NCI-H526 (cell line): ENCODE measurements at places on chromosomes 13 and 19.

DNA sequence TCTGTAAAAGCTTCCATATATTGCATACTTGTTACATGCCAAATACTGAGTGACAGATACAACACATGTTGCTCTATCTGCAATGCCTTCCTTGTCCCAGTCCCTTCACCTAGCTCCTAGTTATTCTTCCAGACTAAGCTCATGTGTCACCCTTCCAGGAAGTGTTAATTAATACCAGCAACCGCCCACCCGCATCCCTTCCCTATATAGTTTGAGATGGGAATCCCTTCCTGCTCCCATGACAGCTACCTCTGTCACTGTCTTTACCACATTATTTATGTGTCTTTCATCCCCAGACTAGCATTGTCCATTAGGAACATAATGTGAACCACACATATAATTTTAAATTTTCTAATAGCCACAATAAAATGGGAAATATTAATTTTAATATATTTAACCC lies 49.5 kb upstream of the FRY start:
- no peak for DNase-seq

GRCh38 chr13:60431108-60431700 lies 34.2 kb downstream of the TDRD3 start:
- DNase-seq, result peak; percentile 63

- no peak for DNase-seq
Measured at GRCh38 chr13:31036731-31037695, 104.6 kb downstream of the TEX26 start.

- DNase-seq, result no peak
Measured at GRCh38 chr13:102718746-102719145, 23.9 kb upstream of the METTL21C start.

- DNase-seq, result no peak
Measured at GRCh38 chr13:27403727-27404385, 20.6 kb upstream of the GTF3A start.

DNA sequence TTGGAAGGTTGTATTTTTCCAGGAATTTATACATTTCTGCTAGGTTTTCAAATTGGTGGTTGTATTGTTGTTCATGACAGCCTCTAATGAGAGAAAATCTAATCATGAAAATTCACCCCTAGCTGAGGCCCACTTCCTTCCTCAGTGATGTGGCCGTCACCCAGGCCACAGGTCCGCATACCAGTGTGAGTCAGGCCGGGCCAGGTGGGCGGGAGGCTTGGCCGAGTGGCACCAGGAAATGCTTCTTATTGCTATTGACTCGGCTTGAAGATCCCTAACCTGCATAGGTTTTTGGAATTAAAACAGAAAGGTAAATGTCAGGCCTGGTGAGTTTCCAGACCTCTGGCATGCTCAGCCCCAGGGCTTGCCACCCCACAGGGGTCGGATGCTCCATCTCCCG lies 88.7 kb downstream of the SCGB2B2 start:
- no peak for DNase-seq

GRCh38 chr19:5595129-5595528 lies 27.4 kb upstream of the TINCR start:
- no peak for DNase-seq

GRCh38 chr13:23699271-23699670 lies 129.1 kb downstream of the TNFRSF19 start:
- DNase-seq, result no peak

DNA sequence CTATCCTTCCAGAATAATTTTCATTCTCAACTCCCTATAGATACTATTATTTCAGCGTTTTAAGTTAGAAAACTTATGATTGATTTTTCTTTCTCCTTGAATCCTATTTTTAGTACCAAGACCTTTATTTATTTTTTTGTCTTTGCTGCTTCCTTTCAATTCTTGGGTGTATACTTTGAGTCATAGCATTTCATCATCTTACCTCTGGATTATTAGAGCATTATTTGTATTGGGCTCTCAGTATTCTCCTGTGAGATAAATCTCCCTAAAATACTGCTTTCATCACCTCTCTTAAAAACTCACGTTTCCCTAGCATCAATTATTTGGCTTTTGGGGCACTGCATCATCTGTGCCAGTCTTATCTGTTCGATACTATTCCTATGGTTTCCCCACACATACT lies 222.8 kb downstream of the POSTN start:
- DNase-seq, result no peak

DNA sequence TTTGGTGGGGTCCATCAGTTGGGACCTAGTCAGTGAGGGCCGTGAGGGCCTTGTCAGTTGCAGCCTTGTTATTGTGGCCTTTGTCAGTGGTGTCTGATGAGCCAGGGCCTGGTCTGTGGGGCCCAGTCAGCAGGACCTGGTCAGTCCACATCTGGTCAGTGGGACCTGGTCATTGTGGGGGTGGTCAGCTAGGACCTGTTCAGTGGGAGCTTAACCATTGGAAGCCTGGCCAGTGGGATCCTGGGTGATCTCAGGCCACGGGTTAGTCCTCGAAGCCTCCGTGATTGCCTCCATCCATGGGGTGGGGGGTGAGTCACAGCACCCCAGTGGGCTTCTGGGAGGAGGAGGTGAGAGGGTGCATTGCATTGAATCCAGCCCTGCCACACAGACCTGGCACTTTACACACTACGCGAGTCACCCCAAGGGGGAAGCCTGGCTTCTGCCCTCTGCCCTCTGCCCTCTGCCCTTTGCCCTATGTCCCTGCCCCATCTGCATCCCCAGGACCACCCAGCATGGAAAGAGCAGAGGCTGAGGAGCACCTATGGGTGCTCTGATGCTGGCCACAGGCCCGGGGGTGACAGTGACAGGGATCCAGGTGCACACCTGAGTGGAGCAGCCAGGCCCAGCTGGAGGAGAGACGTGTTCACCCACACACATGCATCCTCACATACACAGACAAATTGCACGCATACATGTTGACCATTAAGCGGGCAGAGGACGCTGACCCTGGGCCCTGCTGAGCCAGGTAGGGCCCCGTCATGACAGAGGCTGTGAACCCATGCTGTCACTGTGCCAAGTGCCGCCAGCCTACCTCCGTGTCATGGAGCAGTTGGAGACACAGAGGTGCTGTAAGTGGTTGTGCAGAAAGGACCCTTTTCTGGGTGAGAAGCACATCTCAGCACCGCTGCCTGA lies 59.8 kb upstream of the TPM4 start:
- DNase-seq, result no peak

DNA sequence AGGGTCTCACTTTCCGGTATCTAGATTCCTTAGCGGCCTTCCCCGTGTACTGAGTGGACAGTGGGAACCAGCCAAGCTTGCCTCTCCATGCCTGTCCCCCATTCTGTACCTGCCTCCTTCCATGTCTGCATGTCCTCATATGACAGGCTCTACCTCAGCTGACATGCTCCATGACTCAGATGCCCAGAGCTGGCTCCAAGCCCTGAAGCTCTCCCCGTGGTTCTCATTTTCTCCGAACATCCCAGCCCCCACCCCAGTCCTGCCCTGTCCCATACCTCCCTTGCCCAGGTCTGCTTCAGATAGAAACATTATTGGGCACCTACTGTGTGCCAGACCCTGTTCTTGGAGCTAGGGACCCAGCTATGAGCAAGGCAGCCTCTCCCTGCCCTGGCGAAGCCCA lies 17.1 kb upstream of the SHFL start:
- no peak for DNase-seq

- DNase-seq, result no peak
Measured at GRCh38 chr19:43460362-43461016, 4.9 kb downstream of the LYPD3 start.

DNA sequence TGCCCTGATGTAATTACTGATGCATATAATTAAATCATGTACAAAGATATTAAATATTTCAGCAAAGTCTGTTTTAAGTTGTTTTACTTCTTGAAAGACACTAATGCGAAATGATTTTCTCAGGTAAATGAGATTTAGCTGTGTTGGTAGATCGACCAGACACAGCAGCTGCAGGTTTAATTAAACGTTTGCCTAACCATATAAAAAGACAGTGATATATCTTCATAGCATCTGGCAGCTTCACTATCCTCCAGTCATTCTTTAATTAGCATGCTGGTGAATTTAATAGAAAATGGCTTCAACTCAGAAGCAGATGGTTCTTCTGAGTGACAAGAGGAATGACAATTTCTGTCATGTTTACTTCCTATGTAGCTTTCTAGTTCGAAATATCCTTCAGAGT lies 69.3 kb downstream of the NHLRC3 start:
- DNase-seq, result no peak

- DNase-seq, result no peak
Measured at GRCh38 chr19:54480051-54480450, 7.0 kb upstream of the CDC42EP5 start.

DNA sequence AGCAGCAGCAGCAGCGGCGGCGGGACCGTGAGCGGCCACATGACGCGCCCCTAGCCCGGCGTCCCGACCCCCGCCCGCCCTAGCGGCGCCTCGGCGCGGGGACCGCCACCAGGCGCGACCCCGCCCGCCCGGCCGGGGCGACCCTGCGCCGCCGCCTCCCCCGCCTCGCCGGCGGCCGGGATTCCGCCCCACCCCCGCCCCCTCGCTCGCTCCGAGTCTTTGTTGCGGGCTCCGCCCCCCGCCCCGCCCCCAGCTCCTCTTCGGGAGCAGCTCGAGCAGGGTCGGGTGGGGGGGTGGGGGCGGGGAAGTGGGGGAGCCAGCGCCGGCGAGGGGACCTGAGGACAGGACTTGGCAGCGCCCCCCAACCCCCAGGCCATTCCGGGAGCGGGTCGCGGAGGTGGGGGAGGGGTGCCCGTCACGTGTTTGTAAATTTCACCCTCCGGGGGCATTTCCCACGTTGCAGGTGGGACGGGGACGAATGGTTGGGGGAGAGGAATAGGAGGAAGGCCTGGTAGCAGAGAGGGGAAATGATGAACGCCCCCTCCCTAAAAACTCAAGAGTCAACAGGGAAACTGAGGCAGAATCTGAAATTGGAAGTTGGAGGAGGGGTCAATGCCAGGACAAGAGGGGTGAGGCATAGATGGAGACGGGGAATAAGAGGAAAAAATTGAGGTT lies at the start of gene OLFM2:
Gene OLFM2, minus strand, starts transcription at position 190 of the 675 bp plus-strand sequence. Its CDS starts 149 bp downstream, at position 41.
- no peak for DNase-seq

DNA sequence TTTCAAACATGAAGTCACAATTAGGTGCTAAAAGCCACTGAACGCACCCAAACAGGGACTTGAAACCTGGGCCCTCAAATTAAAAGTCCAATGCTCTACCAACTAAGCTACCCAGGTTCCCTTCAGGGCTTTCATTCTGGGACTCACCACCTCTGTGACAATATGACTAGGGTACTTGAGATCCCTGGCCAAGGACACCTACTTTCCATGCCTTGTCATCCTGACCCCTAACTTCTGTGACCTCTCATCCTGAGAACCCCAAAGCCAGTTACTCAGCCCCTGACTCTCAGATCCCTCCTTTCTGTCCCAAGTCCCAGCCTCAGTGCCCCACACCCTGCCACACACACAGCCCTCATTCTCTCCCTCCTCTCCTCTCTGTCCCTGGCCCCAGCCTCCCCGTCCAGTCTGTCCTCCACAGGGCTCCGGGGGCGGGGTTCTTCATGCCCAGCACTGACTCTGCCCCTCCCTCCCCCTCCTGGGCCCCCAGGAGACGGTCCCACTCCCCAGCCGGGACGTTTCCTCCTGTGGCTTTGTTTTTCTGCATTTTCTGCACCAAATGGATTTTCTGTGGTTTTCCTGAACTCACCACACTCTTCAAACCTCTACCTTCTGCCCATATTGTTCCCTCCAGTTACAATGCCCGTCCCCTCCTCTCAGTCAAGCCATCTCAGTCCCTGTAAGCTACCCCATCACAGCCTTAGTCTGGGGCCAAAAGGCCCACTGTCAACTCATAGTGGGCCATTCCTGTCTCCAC lies 7.0 kb downstream of the RCN3 start:
- DNase-seq, result no peak

GRCh38 chr19:40155749-40156265 lies 35.4 kb upstream of the MAP3K10 start:
- peak; percentile 42 for DNase-seq

DNA sequence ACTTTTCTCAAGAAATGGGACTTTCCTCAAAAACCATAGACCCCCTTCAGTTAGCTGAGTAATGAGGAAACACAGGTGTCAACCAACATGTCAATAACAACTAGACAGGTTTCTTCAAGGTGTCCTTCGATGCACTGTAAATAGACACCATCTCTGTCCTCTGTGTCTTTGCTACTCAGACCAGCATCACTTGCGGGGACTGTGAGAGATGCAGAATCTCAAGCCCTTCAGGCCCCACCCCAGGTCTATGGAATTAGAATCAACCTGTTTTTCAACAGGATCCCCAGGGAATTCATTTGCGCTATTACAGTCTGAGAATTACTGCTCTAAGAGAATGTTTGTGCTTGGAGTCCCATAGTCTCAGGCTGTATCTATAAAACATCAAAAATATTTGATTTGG lies 469.9 kb downstream of the COG6 start:
- DNase-seq, result no peak

GRCh38 chr13:42569576-42570344 lies 4.2 kb upstream of the TNFSF11 start:
- no peak for DNase-seq

DNA sequence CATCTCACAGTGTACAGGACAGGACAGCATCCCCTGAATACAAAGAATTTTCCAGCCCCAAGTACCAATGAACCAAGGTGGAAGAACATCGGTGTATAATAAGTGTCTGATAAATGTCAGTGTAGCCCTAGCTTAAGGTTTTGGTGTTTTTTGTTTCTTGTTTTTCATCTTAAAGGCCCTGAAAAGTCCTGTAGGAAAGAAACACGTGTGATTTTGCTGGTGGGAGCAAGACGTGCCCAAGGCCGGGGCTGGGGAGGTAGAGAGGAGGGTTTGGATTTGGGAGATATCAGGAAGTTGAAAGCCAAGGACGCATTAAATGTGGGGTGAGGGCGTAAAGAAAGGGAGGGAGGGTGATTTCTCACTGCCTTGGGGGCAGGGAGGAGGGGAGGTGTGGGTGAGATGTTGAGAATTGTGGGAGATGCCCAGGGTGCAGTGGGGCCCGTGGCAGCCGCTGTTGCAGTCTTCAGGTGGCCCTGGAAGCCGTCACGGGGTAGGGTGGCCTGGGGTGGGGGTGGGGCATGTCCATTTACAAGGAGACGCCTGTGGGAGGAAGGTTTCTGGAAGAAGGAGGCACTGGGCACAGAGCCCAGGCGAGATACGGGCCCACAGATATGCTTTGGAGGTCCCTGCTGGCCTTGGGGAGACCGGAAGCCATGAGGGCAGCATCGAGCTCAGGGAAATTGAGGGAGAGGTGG lies 6.7 kb downstream of the CAMSAP3 start:
- DNase-seq, result no peak

DNA sequence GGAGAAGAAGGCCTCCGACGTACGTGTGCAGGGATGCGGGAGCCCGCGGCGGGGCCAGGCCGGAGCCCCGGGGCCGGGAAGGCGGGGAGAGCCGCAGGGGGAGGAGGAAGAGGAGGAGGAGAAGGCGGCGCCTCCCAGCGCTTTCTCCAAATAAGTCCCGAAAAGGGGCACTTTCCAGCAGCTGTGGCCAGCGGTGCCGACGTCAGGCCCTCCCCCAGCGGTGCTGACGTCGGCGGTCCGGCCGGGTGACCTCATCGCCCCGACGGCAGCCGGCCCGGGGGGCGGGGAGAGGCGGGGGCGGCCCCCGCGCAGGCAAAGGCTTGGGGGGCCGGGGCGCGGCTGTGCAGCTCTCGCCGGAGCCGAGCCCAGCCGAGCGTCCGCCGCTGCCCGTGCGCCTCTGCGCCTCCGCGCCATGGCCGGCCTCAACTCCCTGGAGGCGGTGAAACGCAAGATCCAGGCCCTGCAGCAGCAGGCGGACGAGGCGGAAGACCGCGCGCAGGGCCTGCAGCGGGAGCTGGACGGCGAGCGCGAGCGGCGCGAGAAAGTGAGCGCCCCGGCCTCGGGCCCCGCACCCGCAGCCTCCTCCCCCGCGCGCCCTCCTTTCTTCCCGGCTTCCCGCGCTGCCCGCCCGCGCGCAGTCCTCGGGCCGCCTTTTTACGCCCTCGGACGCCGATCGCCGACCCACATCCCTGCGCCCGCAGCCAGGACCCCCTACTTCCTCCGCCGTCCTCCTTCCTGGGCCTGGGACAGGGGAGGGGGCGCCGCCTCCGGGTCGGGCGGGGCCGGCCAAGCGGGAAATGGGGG lies at the start of gene TPM4:
Gene TPM4, plus strand, starts transcription at position 342 of the 804 bp plus-strand sequence. Its CDS starts 71 bp downstream, at position 413.
- no peak for DNase-seq
